ENCODE measurements at places on chromosomes 4 and X. TPM values are rescaled to one million over a fixed set of nuclear protein-coding genes. Genes with fewer than 3 reads are reported as not detected.

GRCh38 chr4:173301518-173302201, 32.5 kb downstream of the HMGB2 start:
- peak; percentile 52 for DNase-seq
- peaks cover 4% of the 10 kb centered on the region for H3K36me3 ChIP-seq
- H3K27me3 ChIP-seq, result no peaks in the 10 kb centered on the region
- no peak overlapping the region for H3K27ac ChIP-seq
- H3K4me3 ChIP-seq, result no peak overlapping the region

DNA sequence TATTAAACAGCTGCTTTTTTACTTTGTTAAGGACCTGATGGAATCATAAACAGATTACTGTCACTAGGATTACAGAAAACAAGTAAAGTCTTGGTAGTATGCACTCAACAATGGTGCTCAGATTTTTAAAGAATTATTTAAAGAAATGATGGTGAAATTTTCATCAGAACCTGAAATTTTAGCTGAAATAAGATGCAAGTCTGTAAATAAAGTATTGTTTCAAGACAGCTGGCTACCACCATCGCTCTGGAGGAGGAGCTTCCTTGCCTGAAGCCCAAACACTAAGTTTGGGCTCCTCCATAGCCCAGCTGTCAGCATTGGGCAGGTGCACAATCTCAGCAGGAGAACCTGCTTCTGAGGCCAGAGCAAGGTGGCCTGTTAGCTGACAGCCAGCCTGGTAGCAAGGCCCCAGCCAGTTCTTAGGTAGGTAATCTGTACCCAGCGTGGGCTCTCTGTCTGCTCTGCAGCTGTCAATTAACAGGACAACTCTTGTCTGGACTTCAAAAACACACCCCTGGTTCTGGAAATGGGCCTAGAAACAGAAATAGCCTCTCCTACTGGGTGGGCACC, 4.6 kb downstream of the GAB1 start:
- H3K4me3 ChIP-seq, result no peak overlapping the region
- no peak for DNase-seq
- no peak overlapping the region for H3K27ac ChIP-seq
- peaks cover 51% of the 10 kb centered on the region for H3K27me3 ChIP-seq
- H3K36me3 ChIP-seq, result no peaks in the 10 kb centered on the region
- peaks cover 5% of the 10 kb centered on the region for H3K4me1 ChIP-seq

The PNMA6A gene
- total RNA-seq, result 0.15 TPM

GRCh38 chrX:106933538-106933961, 13.3 kb downstream of the CLDN2 start:
- DNase-seq, result no peak
- H3K36me3 ChIP-seq, result no peaks in the 10 kb centered on the region
- no peaks in the 10 kb centered on the region for H3K4me1 ChIP-seq
- H3K4me3 ChIP-seq, result no peak overlapping the region

DNA sequence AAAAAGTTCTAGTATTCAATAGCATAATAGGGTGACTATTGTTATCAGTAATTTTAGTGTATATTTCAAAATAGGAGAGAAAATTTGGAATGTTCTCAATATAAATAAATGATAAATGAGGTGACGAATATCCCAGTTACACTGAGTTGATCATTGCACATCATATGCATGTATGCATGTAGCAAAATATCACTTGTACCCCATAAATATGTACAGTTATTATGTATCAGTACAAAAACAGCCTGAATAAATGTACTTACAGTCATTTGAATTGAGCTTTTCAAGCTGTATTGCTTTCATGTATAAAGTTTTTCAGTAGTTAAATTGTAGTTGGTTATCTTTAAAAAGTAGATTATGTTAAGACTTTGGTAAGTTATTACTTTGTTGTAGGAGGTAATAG, 12.6 kb downstream of the CISD2 start:
- no peak for DNase-seq
- no peak overlapping the region for H3K27ac ChIP-seq
- peaks cover 54% of the 10 kb centered on the region for H3K36me3 ChIP-seq
- H3K4me1 ChIP-seq, result peaks cover 10% of the 10 kb centered on the region

GRCh38 chr4:109690690-109691410, 12.4 kb downstream of the CASP6 start:
- H3K27me3 ChIP-seq, result no peaks in the 10 kb centered on the region
- peak overlapping the region; percentile 83 for H3K27ac ChIP-seq
- peaks cover 35% of the 10 kb centered on the region for H3K4me1 ChIP-seq
- H3K36me3 ChIP-seq, result peaks cover 76% of the 10 kb centered on the region
- peak overlapping the region; percentile 9 for H3K4me3 ChIP-seq

DNA sequence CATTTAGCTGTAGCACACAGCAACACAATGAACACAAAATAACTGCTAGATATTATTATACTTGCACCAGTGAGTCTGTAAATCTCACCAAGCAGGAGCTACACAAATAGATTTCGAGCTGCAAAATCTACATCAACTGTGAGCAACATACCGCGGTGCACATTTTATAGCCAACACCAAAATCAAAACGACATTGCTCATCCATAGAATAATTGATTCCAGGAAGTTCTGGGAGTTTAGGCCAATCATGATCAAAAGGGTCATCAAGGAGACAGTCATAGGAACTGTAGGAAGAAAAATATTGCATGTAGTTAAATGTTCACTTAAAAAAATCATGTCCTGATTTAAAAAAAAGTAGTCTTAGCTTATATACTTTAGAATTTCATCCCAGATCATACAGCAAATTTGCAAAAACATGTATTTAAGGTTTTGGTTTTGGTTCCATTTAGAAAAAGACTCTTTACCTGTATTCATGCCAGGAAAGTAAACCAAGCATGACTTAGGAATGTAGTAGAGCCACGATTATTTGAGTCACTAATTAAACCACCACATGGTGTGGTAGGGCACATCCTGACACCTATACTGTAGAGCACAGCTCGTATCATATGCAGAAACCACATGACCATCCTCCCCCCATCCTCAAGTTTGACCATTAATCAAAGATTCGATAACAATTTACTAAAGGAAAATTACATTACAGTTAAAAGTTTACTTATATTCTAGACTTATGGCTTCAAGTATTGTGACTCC, 250.4 kb downstream of the ADAMTS3 start:
- no peak overlapping the region for H3K27ac ChIP-seq
- no peak overlapping the region for H3K4me3 ChIP-seq
- H3K36me3 ChIP-seq, result no peaks in the 10 kb centered on the region

The UBE2K gene
- 69.3 TPM for total RNA-seq
